Stimulated activated CD4-positive, alpha-beta T cell treated with anti-CD3 and anti-CD28 coated beads, Interleukin-1b, Interleukin-23, amount 100 ng/mL, for 1 hour (primary cell): ENCODE measurements at places on chromosomes 6 and 20.

- DNase-seq, result no peak
These were observed 67.9 kb upstream of the CDH4 start for GRCh38 chr20:61184194-61184593.

- DNase-seq, result no peak
These were observed 11.1 kb upstream of the MAPK13 start for GRCh38 chr6:36119209-36119608.

DNA sequence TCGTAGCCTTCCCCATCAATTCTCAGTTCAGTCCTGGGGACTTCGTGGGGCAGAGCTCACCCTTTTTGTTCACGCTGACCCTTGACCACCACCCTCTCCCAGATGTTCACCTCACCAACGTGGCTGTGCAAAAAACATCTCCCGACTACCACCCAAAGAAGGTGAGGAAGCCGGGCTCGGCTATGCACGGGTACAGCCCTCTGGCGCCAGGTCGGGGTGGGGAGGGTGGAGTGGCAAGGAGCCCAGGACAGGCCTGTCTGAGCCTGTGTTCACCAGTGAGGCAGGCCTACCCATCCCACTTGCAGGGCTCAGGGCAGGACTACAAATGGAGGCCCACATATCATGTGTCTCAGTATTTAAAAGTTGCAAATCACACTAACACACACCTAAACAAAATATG lies 18.1 kb downstream of the PDRG1 start:
- DNase-seq, result no peak

DNA sequence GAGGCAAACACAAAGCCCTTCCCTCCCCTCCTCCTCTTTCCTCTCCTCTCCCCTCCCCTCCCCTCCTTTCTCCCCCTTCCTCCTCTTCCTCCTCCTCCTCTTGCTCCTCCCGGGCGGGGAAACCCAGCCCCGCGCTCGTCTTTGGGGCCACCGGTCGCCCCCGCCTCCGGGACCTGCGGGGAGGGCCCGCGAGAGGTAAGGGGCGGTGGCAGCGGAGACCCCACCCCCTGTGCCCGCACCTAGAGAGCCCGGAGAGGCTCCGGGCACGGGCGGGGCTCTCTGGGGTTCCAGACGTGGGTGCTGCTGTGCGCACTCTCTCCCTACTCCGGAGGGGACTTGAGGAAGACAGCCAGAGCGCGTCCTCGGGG lies at the start of gene RIN2:
RIN2 (plus strand) TSS at position 126 of the 368 bp plus-strand sequence. CDS start 131,344 bp downstream, outside the sequence.
- DNase-seq, result no peak

DNA sequence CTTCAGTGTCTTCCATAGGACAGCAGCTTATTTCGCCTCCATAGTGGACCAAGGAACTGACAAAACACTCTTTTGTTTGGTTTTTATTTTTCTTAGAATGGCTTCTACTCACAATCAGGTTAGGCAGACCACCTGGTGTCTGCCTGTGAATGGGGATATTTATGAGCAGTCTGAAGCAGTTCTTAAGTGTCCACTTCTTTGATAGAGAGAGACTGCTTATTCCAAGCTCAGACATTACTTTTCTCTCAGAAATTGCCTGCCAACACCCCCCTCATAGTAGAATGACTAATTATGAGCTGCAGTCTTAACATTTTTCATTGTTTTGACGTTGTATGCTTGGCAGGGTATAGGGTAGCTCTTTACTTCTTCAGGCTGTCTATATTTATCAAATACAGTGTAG lies 174.7 kb downstream of the ZFAND3 start:
- DNase-seq, result no peak

GRCh38 chr6:12083763-12084162 lies 71.7 kb downstream of the HIVEP1 start:
- DNase-seq, result no peak

DNA sequence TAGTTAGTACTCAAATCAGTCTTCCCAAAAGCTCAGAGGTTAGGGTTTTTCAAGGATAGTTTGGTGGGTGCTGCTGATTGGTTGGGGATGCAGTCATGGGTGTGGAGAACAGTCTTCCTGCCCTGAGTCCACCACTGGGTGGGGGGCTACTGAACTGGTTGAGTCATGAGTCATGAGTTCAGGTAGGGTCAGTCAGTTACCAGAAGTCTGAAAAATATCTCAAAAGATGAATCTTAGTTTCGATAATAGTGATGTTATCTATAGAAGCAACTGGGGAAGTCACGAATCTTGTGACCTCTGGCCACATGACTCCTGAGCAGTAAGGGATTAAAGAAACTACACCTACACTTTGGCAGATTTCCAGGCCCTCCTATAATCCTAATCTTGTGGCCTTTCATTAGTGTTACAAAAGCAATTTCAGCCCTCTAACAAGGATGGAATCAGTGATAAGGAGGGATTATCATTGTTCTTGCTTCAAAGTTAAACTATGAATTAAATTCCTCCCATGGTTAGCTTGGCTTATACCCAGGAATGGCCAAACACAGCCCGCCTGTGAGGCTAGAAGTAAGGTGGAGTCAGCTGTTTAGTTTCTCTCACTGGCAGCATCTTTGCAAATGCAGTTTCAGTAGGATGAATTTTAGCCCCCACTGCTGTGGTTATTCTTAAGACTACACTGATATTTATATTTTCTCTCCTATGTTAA lies 33.3 kb upstream of the NKAIN2 start:
- no peak for DNase-seq

DNA sequence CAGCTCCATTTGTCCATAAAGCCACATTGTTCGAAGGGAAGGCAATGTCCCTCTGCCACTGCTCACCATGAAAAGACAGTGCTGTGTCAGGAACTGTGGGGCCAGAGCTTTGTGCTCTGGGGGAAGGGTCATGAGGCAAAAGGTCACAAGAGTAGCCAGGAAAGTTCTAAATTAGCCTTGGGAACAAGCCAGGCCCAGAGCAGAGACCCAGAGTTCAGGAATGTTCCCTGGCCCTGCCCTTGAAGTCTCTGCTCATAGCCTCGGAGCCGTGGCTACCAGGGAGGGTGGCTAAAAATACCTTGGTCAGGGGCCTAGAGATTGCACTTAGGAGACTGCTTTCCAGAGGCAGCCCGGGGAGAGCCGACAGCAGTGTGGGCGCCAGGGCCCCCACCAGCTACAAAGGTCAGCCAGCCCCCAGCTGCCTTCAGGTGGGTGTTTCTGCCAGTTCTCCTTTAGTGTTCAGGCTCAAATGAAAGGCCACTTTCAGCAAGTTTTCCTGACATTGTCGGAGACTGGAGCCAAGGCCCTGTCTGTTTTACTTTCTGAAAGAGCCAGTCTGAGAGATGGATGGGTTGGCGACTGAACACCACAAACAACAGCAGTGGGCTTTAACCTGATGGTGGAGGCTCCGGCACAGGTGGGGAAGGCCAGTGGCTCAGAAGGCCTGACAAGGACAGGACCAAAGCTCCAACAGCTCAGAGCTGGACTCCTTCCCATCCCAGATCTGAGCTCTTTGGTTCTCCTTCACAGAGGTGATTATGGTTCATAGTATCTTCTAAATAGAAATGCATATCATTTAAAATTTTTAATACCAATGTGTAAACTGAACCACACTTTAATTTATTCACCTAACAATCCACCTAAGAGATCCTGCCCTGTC lies 76.2 kb downstream of the CDH26 start:
- no peak for DNase-seq

DNA sequence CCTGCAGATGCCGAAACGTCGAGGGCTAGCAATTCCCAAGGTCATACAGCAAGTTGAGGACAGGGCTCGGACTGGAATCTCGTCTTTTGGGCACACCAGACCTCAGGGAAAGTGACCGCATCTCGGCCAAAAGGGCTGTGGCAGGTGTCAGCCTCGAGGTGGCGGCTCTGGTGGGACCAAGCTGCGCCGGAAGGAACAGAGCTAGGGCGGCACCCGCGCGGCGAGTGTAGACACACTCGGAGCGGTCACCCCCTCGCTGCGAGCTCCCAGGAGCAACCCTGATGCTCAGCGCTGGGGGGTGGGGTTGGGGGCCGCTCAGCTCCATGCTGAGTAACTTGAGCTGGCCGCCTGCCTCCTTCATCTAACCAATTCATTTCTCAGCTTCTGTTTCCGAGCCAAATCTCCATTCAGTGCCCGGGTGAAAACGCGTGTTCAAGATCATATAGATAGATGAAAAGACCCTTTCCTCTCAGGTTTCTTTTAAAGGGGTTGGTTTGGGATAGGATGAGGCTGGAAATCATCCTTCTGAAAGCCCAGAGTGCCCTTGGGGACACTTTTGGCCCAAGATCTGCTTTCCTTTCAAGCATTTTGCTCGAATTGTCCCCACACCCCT lies 2.2 kb upstream of the TUBB2B start:
- DNase-seq, result no peak

DNA sequence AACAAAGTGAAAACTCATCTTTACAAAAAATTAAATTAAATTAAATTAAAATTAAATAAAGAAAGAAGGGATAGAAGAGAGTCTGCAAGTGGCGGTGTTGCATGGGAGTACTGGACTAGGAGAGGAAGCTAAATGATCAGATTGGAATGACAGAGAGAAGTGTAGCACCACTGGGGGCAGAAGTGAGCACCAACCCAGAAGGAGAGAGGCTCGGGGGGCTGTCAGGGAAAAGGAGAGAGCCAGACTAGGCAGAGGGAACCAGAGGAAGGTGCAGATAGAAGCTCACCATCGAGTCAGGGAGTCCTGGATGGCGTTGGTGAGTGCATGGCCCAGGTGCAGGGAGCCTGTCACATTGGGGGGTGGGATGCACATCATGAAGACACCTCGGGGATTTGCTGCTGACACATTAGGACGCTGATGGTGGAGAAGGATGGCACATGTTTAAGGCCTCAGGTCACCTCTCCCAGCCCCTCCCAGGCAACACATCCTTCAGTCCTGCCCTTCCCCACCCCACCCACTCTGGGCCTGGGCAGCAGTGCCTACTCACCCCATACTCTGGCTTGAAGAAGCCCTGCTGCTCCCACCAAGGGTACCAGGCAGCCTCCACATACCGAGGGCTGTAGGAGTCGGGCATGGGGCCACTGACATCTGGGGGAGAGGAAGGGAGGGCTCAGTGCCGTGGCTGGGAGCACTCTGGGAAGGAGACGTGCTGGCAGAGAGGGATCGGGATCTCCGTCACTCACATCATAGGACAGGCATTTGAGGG lies 4.0 kb downstream of the VARS1 start:
- no peak for DNase-seq

GRCh38 chr6:93036835-93037234 lies 382.5 kb downstream of the EPHA7 start:
- DNase-seq, result no peak
